ENCODE measurements at places on chromosomes 13 and 19.
A peak's percentile ranks its signal among the peaks of the same experiment; 100 is the strongest.

GRCh38 chr13:46321494-46322225 is 65.4 kb downstream of the RUBCNL start:
- peak; percentile 57 for DNase-seq

DNA sequence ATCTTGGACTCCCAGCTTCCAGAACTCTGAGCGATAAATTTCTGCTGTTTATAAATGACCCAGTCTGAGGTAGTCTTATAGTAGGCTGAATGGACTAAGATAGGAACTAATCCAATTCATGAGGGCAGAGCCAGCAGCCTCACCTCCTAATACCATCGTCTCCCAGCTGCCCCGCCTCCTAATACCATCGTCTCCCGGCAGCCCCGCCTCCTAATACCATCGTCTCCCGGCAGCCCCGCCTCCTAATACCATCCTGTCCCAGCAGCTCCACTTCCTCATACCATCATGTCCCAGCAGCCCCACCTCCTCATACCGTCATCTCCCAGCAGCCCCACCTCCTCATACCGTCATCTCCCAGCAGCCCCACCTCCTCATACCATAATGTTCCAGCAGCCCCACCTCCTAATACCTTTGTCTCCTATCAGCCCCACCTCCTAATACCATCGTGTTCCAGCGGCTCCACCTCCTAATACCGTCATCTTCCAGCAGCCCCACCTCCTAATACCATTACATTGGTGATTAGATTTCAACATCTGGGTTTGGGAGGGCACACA is 2.4 kb upstream of the ARGLU1 start:
- DNase-seq, result no peak

DNA sequence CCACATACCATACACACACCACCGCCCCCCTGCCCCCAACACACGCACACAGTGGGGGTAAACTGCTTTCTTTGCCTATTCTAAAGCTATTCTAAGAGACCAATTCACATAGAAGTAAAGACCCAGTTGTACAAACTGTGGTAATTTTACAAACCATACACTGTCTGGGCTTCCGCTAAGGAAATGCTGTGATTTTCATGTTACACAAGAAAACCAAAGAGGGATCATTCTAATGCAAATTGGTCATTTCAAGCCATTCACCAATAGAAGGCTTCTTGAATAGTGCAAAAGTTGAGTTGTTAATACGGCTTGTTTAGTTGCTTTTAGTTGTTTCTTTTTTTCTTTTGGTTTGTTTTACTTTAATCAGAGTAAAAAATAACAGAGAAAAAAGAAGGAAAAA is 202.8 kb downstream of the EFNB2 start:
- no peak for DNase-seq

- no peak for DNase-seq
Observed at GRCh38 chr19:28065026-28065425, 1147.9 kb downstream of the UQCRFS1 start.

DNA sequence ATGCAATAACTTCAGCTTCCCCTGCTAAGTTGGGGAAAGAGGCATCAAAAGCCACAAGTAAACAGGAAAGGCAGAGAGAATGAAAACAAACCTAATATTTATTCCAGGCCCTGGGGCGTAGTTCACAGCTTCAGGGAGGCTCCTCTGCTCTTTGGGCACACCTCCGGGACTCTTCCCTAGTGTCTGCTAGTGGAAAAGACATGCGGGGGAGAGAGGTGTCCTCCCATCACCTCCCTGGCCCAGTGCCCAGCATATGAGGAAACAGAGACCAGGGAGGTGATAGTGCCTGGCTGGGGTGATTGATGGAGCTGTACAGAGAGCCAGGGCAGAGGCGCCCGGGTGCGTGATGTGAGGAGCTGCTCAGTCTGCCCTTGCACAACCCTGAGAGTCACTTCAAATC is 71.0 kb downstream of the RASL11A start:
- DNase-seq, result no peak

DNA sequence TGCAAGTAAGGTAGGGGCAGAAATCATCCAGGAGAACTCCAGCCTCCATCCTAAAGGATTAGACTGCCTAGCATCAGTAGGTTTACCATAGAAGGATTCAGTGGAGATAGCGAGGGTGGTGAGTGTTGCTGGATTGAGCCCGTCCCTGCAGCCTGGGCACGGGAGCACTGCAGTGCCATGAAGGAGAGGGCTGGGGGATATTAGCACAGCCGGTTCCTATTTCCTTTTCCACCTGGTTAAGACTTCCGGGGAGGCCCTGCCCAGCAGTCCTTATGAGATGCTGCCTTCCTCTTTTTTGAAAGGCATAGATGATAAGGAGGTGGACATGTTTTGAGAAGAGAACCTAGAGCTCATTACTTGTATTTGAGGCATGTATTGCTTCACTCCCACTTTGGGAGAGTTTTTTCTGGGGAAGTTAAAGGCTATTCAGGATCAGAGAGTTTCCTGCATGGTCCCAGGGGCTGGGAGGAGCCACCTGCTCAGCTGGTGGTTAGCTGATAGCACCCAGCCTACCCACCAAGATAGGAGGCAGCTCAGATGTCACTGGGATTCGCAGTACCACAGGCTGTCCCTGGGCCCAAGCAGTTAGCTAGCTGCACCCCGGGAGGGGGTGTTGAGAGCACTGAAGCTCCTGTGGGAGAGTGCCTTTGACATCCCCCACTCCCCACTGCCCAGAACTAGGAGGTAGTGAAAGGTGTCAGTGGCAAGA is 17.2 kb downstream of the ACTN4 start:
- DNase-seq, result no peak

GRCh38 chr13:50016444-50016843 is 1.2 kb downstream of the KCNRG start:
- no peak for DNase-seq

DNA sequence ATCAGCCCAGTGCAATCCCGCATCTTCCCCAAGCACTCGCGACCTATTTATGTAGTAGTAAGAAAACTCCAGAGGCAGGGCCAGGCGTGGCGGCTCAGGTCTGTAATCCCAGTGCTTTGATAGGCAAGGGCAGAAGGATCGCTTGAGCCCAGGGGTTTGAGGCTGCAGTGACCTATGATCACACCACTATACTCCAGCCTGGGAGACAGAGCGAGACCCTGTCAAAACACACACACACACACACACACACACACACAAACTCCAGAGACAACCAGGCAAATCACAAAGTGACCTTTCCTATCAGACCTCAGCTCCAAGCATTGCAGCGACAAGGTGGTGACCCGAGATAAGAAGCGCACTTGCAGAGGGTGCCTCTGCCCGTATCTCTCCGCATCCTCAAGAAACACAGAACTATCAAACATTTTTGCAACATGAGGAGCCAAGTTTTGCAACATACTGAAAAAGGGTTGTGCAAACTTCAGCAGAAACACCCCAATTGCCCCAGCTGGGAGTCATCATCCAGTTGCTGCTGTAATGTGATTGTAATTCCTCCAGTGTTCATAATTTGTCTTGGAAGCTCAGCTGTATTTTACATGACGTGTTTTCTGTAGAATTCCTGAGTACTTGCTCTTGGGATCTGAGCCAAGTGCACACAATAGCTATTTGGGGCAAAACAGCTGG is 8.7 kb upstream of the KLF2 start:
- no peak for DNase-seq

- DNase-seq, result no peak
Observed at GRCh38 chr19:48469934-48470680, 938 bp downstream of the CYTH2 start.

DNA sequence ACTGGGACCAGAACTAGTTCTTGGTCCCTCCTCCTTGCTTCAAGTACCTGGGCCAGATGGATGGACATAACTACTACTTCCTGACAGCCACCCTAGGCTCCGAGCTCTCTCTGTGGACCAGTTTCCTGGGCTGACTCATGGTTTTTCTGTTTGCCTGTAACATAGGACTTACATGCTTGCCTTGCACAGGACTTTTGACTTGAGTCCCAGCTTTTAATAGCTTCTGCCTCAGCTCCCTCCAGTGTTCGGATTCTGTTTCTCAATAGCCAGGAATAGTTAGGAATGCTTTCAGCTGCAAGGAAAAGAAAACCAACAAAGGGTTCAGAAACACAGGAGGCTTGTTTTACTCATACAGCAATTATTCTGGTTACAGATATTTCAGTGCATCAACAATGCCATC is 405.9 kb downstream of the ZNF536 start:
- DNase-seq, result no peak

- no peak for DNase-seq
Observed at GRCh38 chr19:56091751-56092546, 29.1 kb downstream of the ZNF787 start.

DNA sequence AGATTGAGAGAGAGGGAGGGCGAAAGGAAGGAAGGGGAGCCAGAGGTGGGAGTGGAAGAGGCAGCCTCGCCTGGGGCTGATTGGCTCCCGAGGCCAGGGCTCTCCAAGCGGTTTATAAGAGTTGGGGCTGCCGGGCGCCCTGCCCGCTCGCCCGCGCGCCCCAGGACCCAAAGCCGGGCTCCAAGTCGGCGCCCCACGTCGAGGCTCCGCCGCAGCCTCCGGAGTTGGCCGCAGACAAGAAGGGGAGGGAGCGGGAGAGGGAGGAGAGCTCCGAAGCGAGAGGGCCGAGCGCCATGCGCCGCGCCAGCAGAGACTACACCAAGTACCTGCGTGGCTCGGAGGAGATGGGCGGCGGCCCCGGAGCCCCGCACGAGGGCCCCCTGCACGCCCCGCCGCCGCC is at the start of gene TNFSF11:
TSS of gene TNFSF11 (plus strand) at position 142 of the 400 bp plus-strand sequence. CDS start at position 294, 152 bp downstream.
- DNase-seq, result peak; percentile 26

GRCh38 chr19:35037716-35038622 is 3.6 kb upstream of the HPN start:
- DNase-seq, result no peak

GRCh38 chr13:41546372-41547190 is 89.2 kb downstream of the RGCC start:
- DNase-seq, result peak; percentile 33

DNA sequence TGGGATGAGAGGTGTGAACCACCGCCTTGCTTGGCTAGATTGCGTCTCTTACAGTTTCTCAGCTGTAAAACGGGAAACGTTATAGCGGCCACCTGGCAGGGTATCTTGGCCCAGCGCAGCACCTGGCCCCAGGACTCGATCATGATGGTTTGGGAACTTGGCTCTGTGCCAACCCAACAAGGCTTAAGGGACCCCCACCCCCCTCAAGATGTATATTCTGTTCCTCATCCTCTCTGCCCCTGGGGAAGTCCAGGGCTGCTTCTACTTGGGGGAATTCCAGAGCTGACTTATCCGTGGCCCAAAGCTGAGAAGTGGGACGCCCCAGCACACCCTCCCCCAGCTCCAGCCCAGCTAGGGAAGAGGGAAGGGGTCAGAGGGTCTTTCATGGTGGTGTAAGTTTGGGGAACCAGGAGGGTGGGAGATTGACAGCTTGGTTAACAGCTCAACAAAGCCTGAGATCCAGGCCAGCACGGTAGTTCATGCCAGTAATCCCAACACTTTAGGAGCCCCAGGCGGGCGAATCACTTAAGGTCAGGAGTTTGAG is 695 bp downstream of the ICAM1 start:
- DNase-seq, result peak; percentile 13

GRCh38 chr13:109809216-109809932 is 23.0 kb upstream of the IRS2 start:
- DNase-seq, result no peak

Data from retina (tissue), 1 donor.